ENCODE measurements at places on chromosomes 1 and 21. TPM values are rescaled to one million over a fixed set of nuclear protein-coding genes. Genes with fewer than 3 reads are reported as not detected.
A peak's percentile ranks its signal among the peaks of the same experiment; 100 is the strongest.

- peak; percentile 25 for DNase-seq
These were observed 663 bp downstream of the CAMTA1 start for GRCh38 chr1:6785728-6786505.

DNA sequence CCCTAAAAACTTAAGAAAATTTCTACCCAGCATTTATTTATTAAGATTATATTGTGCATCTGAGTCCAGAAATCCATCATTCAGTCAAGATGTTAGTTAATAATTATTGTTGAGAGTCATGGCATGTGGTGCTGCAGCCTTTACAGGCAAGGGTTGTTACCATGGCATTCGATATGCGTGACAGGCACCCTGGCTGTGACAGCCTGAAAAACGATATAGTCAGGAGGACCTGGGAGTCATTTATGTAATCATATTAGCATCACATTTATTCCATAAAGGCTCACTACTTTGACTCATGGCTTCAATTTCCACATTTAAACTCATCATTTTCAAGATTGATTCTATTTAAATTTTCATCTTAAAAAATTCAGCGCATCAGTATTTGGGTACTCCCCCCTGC lies 68.0 kb downstream of the CACHD1 start:
- DNase-seq: no peak

DNA sequence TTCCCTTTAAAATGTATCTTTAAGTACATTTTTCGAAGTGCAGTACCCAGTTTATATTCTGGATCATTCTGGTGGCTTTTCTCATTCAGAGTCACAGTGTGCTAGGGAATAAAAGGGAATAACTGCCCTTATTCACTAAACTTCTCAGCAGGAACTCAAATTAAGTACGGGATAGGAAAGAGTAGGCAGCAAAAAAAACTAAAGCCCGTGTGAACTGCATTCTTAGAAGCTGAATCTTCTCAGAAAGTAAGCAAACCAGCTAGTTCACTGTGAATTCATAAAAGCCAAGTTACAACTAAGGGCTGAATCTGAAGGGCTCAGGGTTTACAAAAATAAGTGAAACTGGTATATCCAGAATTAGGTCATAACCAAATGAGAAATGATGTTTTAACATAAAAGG lies 22.0 kb downstream of the PRPF38A start:
- no peak for DNase-seq

ALPL gene
- total RNA-seq: 0.33 TPM

DNA sequence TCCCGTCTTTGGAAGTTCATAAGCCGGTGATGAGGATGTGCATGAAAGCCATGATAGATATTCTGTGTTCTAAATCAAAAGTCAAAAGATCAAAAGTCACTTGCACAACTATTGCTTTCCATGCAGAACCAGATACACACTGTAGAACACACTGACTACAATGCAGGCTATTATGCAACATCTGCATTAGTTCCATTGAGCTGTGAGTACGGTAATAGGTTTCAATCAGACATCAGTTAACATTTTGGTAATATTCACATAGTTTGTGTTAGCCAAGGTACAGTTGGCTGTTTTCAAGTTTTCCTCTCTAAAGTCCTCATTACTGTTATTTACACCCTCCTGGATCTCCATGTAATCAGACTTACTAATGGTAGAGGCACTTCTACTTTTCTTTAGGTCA lies 3.1 kb downstream of the KCNA2 start:
- DNase-seq: no peak

CDC7 gene
- total RNA-seq: 11.1 TPM

Data from activated T-cell treated with anti-CD3 and anti-CD28 coated beads, Interleukin-2, amount 50 U/mL, for 4 hours (primary cell).